Globus pallidus (tissue), 1 donor: ENCODE measurements at places on chromosomes 1 and 21.

- DNase-seq, result no peak
Measured at GRCh38 chr1:148166558-148167492, 14.7 kb upstream of the NBPF11 start.

GRCh38 chr1:19040010-19040680 lies 83.7 kb upstream of the IFFO2 start:
- DNase-seq, result no peak

DNA sequence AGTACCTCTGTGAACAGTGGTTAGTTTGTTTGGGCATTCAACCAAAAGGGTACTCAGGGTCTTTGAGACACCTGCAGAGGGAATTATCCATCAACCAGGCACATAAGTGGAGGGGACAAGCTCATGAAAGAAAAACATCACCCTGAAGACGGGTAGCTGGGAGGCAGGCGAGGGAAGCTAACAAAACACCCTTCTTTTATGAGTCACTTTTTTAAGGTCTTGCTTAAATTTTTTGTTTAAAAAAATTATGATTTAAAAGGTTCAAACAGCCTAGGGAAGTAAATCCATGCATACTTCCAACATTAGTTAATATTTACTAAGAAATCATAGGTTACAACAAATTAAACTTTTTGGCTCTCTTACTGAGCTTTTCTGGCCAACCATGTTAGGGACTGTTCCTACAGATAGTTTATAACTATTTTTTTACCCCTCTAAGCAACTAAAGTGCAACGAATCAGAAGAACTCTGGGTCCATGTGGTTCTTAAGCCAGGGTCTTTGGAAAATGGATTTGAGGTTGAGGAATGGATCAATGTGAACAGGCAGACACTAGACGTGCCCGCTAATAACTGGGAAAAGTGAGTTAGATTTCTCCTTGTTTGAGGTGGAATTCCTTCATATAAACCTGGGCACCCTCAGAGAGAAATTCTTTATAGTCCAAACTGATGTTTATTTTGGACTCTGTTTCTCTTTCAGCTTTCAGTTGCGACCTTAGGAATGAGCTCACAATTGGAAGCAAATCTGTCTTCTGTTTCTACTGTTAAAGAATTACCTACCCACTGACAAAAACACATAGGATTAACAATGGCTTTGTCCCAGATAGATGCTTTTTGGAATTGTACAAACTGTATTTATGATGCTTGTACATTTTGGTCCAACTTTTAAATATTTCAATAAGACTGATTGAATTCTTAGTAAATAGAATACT lies 123.0 kb downstream of the LYPLAL1 start:
- no peak for DNase-seq

- no peak for DNase-seq
Measured at GRCh38 chr21:45788637-45789506, 145.3 kb downstream of the PCBP3 start.

GRCh38 chr1:61264825-61265242 lies 182.5 kb downstream of the NFIA start:
- no peak for DNase-seq

- no peak for DNase-seq
Measured at GRCh38 chr1:240803151-240803550, 191.2 kb upstream of the GREM2 start.

DNA sequence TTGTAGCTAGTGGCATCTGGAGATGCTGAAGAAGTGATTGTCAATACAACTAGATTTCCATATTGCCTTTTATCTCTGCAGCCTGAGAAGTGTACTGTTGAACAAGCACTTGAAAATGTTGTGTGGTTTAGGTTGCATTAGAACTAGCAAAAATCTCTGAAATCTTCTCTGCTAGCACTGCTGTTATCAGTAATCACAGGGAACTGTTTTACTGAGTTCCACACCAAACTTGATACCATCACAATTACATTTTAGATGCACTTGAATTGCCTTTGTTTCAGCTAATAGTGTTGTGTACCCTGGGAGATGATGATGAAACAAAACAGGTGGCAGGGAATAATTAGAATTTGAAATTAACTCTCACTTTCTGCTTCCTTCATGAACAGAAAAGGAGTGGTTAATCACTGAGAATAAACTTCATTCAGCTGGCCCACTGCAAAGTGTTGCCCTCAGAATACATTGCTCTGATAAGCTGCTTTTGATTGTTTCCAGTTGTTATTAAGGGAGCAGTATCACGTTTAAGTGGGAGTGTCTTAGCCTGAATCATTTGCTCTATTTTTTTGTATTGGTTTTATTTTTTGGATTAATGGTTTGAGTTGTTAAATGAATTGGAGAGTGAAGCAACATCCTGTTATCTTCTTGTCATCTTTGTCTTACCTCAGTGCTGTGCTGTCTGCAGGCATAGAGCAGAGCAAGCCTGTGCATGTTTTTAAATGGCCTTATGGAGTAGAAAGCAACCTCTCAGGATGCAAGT lies 13.0 kb downstream of the FAM20B start:
- no peak for DNase-seq

GRCh38 chr1:212238552-212238951 lies 46.7 kb upstream of the PPP2R5A start:
- peak; percentile 45 for DNase-seq

DNA sequence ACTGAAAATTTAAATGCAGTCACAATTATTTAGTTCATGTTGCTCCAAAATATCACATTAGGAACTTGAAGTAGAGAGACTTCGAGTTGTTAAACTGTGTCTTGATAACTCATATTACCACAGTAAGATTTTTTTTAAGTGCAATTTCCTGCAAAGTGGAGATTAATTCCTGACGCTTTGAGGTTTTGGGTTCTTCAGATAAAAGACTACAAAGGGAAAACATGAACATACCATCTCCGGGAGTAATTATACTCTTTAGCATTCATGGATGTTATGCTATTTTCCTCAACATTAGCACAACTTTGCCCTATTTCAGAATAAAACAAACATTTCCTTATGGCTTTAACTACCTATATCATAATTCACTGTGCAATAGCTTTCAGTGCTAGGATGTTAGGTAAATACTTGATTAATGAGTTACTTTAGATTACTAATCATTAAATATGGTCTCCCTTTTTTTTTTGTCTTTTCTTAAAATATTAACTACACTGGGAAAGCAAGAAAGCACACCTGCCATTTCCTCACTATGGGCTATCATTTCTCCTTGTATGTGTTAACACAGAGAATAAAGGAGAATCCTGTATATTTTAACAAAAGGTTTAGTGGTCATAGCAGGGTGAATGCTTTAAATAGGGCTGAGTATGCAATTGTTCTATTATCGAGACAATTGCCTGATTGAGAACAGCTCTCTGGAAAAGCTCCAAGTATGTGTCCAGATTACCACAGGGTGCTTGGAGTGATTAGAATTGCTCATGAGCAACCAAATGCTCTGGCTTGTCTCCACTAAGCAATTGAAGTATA lies 252.5 kb upstream of the C1orf105 start:
- peak; percentile 91 for DNase-seq

DNA sequence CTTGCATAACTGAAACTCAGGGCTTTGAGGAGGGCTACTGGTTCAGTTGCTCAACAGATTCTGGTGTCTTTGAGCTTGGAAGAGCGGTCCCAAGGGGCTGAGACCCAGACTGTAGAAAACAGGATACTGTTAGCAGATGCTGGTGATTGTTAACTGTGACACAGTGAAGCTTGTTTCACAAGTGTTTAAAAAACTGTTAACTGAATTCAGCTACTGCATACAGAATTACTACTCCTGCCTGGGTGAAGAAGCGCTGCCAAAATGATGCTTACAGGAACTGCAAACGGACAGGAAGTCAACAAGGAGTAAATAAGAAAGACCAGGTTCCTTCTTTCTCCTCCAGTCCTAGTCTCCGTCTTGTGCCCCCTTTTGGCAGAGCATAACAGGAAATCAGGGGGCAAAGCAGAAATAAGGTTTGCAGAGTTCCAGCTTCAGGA lies 195.3 kb upstream of the USP25 start:
- DNase-seq, result peak; percentile 7

GRCh38 chr1:29655945-29656850 lies 419.9 kb downstream of the PTPRU start:
- DNase-seq, result no peak

DNA sequence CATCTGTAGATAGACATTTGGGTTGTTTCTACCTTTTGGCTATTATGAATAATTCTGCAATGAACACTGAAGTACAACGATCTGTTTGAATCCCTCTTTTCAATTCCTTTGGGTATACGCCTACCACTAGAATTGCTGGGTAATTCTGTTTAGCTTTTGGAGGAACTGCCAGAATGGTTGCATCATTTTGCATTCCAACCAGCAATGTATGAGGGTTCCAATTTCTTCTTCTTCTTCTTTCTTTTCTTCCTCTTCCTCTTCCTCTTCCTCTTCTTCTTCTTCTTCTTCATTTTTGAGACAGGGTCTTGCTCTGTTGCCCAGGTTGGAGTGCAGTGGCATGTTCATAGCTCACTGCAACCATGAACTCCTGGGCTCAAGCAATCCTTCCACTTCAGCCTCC lies 13.8 kb upstream of the THEM5 start:
- DNase-seq, result no peak

DNA sequence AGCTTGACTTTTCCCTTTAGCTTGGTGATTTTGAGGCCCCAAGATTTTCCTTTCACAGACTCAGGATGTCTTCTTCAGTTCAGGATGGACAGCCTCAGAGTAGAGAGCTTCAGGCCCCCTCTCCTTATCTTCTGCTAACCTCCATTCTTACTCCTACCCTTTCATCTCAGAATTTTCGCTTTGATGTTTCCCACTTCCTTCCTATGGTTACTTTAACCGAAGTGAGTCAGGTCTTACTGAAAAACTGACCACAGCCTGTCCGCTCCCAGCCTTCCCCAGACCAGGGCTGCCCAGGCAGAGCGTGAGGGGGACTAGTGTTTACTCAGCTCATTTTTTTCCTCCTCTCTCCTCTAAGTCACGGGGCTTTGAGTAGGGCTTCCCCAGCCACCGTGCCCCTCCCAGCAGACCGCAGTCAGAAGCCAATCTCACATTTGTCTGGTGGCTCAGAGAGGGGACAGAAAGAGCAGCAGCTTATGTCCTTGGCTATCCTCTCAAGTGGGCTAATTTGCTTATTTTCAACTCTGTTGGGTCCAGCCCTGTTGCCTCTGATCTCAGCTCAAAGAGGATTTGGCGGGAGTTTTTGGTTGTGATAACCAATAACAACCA lies 4.2 kb upstream of the IL19 start:
- DNase-seq, result peak; percentile 41

- DNase-seq, result no peak
Measured at GRCh38 chr1:151158751-151159251, 2.4 kb downstream of the TNFAIP8L2 start.

DNA sequence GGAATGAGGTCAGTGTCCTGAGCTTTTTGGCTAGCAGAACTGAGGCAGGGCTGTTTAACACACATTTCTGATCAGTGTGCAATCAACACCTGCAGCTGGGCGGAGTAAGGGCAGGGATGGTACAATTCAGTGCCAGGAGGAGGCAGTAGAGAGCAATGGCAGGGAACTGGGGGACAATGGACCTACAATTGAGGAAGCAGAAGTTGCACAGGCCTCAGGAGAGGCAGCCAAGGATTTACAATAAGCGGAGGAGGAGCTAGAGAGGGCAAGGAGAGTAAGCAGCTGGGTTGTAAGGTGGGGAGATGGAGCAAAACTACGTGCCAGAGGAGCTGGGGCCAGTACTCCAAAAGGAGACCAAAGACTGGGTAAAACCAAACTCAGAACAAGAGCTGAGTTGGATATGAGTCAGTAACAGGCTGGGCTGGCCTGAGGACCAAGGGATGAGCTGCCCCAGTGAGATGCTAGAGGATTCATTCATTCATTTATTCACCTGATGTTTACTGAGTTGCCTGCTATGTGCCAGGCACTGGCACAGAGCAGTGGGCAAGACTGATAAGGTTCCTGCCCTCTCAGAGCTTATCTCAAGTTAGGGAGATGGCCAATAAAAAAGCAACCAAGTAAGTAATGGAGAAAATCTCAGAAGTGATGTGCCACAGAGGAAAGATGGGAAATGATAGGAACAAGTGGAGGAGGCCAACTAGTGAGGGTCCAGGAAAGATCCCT lies 10.4 kb upstream of the GALE start:
- no peak for DNase-seq

DNA sequence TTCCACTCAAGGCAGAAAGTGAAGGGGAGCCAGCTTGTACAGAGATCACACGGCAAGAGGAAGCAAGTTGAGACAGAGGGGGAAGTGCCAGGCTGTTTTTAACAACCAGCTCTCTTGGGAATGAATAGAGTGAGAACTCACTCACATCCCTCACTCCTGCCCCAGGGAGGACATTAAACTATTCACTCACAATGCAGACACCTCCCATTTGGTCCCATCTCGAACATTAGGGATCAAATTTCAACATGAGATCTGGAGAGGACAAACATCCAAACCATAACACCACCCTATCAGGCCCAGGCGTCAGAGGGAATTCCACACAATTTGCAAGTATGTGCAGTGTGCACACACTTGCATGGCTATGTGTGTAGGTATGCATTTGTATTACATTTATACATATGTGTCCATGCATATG lies 62.7 kb downstream of the DMAP1 start:
- no peak for DNase-seq

DNA sequence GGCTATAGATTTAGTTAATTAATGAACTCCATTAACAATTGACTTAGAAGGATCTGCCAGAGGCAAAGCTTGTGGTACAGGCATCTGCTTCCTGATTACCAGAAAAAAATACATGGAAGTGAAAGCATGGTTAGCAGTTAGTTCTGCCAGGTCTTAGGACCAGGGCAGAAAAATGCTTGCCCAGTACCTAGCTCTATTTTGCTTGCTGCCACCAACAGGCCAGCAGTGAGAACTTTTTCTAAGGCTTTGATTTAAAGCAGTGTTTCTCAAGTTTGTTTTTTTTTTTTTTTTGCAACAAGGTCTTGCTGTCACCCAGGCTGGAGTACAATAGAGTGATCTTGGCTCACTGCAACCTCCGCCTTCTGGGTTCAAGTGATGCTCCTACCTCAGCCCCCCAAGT lies 16.4 kb upstream of the MTF1 start:
- DNase-seq, result no peak

DNA sequence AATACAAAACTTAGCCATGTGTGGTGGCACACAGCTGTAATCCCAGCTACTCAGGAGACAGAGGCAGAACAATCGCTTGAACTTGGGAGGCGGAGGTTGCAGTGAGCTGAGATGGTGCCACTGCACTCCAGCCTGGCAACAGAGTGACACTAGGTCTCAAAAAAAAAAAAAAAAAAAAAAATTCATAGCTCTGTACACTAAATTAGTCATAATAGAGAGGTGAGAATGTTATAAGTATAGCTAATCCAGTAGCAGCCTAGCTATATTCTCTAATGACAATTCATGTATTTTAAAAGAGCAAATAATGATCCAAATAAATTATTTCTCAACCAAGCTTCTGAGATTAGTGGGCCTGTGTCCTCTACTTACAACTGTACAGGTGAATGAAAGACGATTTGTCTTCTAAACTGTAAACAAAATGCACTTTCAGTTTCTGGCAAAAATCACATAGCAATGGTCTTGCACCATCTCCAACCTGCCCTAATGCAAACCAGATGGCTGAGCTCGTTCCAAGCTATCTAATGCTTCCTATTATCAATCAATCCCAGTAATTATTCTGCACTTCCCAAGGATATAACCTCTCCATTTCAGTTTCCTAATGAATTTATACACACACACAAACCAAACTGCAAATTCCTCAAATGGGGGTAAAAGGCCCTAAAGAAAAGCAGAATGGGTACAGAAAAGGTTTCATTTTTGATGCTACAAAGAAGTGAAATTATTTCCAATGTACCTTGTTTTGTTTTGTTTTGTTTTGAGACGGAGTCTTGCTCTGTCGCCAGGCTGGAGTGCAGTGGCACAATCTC lies 56.5 kb downstream of the GATAD2B start:
- DNase-seq, result no peak

- no peak for DNase-seq
Measured at GRCh38 chr1:11804666-11805421, 920 bp downstream of the MTHFR start.
